ENCODE measurements at places on chromosomes 2 and 18. TPM values are rescaled to one million over a fixed set of nuclear protein-coding genes. Genes with fewer than 3 reads are reported as not detected.

- peak; percentile 56 for DNase-seq
These were observed 24.2 kb downstream of the CTIF start for GRCh38 chr18:48563027-48563426.

GRCh38 chr2:38106405-38107094 is 30.6 kb upstream of the CYP1B1 start:
- no peak for DNase-seq

CIAO1 gene
- total RNA-seq = 114 TPM

EPHA4 gene
- 6.6 TPM for total RNA-seq

TIMM21 gene
- total RNA-seq = 27.0 TPM

KANSL3 gene
- 33.2 TPM for total RNA-seq

GNAL gene
- total RNA-seq = 14.7 TPM

FARP2 gene
- total RNA-seq = 31.8 TPM

- DNase-seq = no peak
These were observed 18.0 kb downstream of the SP3 start for GRCh38 chr2:173947131-173947530.

NMUR1 gene
- total RNA-seq = not detected

EPB41L3 gene
- 43.0 TPM for total RNA-seq

DNA sequence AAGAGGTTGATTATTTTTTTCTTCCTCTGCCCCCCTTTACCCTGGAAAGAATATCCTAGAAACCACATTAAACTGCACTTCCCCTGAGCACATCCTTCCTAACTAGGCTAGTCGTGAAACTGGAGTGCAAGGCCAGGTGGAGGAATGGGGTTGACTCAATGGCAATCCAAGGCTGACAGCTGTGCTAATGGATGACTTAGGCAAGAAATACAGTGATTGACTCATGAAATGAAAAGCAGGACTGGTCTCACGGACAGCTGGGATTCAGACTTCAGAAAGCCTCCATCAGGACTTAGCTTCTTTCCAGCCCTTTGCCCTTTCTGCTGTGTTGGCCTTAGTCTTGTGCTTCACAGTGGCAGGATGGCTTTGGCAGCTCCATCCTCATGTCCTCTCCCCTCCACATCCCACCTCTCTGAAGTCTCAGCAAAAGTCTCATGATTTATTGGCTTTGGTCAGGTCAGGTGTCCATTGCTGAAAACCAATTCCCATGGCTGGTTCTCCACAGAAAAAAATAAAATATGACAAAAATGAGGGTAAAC is 33.8 kb downstream of the INSIG2 start:
- DNase-seq = no peak

DNA sequence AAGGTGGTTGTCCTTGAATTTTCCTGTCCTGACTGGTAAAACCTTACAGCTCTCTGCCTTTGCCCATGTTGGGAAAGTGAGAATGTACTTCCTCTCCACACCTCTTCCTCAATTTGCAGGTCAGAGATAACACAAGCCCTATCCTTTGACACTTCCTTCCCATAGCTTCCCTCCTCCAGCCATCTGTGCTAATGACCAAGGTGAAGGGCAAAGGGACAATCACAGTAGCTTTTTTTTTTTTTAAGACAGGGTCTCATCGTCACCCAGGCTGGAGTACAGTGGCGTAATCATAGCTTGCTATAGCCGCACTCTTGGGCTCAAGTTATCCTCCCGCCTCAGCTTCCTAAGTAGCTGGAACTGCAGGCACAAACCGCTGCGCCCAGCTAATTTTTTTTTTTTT is 24.3 kb upstream of the STPG4 start:
- DNase-seq = no peak

CNTNAP5 gene
- not detected for total RNA-seq

DNA sequence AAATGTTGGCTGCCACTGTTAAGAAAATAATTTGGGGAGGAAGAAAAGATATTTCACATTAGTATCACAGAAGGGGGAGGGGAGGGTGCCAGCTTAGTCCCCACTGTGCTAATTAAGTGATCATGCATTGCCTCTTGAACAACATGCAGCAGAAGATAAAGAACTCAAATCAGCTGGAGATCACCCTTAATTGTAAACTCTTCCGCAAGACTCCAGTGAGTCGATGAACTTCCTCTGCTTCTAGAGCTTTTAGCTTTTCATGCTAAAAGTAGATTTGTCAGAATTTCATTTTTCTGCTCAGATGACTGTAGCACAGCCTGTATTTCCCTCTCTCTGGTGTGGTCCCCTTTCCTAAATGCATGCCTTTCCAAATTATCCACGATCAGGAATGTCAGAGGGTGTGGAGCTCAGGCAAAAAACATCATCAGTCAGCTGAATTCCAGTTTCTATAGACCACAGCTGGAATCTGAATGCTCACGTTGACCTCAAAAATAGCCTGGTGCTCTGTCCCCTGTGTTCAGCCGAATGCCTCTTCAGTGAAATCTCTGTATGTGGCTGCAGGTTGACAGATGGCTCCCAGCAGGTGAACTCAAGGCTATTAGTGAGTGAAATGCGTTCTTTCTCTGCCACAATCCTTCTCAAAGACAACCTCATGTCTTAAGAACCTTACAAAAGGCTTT is 156.8 kb upstream of the UNC80 start:
- no peak for DNase-seq

RAB17 gene
- total RNA-seq = 12.1 TPM

CDH19 gene
- total RNA-seq = not detected

CD8A gene
- total RNA-seq = 1.5 TPM

- DNase-seq = no peak
These were observed 37.4 kb downstream of the AFF3 start for GRCh38 chr2:100104718-100105677.

RBM44 gene
- total RNA-seq = 0.07 TPM

KYNU gene
- 2.7 TPM for total RNA-seq

DNA sequence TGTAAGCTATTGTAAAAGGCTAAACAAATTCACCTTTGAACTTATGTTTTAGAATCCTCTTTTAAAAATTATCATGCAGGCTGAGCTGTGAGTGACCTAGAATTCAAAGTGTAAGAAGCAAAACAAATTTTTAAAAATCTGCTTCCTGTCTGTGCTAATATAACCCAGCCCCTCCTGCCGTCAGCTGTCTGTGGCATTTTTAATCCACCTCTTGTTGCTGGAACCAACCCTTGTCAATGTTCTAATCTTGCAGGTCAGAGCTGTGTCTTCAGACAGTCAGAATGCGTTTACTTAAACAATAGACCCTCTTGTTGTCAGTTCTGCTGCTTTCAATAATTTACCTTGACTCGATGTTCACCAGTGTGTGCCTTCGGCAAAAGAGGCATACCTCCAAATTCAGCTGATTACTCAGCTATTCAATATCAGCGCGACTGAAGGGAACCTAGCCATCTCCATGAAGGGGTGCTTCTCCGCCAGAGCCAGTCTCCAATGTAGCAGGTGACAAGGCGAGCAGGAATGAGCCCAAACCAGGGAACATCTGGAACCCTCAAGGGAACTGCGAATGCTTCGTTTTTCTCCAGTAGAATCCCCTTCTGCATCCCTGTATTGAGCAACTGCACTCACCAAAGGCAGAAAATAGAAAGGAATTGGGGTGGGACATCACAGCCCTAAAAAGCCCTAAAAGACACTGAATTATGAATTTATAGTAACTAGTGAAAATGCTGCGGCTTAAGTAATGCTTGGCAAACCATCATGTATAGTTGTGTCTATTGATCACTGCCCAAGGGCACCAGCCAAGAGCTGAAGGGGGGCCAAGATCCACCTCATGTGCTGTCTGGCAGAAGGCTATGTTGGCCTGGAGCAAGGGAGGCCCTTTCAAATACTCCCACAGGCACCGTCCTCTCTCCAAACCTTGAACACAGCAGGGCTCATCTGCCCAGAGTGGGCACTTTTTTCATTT is 62.5 kb downstream of the LYPD6B start:
- DNase-seq = no peak

DNA sequence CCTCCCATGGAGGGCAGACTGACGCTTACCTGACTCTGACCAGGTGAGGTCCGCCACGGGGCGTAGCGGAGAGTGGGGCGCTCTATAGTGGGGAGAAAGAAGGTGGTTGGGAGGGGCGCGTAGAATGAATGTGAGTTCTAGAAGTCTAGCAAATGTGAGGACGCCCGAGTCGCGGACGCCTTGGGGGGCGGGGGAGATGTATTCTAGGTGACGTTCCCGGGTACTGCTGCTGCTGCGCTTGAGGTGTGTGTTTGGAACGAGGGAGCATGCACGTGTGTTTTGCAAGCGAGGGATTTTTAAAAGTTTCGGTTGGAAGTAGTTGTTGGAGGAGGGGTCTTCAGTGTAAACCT is 758 bp downstream of the RIF1 start:
- DNase-seq = no peak

KCNE4 gene
- total RNA-seq = 0.07 TPM

DNA sequence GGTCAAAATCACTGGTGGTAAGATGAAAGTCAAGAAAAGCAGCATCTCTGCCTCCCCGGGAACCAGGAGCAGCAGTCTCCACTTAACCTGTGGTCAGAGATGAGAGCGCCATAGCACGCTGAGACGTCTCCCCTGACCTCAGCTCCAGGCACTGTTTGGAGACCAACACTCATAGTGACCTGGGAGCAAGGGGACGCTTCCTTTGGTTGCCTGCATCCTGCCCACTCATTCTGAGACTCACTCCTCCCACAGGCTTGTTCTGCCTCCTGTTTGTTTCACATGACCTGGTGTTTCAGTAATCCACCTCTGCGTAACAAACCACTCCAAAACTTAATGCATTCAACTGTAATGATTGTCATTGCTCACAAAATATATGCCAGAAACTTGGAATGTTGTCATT is 139.3 kb downstream of the ACOXL start:
- DNase-seq = no peak

DNA sequence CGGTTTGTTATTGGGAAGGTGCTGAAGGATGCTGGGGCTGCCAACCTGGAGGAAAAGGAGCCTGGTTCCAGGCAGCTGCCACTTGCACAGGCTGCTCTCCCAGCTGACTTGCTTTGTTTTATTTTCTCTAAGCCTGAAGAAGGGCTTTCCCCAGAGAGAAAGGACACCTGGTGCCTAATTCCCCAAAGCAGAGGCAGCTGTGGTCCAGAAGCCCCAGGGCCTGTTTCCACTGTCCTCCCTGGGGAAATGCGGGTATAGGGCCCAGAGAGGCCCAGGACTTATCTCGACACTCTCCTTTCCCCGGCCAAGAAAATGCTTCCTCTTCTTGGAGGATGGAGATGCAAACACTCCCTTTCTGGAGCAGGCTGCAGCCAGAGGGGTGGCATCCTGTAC is 30.1 kb downstream of the INO80C start:
- DNase-seq = no peak

DNA sequence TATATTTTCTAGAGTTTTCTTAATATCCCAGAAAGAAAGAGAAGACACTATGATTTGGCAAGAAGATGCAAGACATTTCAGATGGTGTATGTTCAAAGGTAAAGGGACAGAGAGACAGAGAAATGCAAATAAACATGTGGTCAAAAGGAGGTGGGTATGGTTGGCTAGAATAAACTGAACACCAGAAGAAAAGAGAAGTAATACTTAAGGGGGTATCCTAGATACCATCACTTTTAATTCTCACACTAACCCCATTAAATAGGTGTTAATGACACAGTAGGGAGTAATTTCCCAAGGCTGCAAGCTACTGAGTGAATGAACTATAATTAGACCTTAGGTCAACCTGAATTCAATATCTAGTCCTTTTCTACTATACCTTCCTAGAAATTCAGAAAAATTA is 111.2 kb upstream of the CD226 start:
- DNase-seq = no peak

TMEM169 gene
- total RNA-seq = 3.8 TPM

FZD7 gene
- 14.5 TPM for total RNA-seq
